ENCODE measurements at places on chromosomes 16 and 17.
A peak's percentile ranks its signal among the peaks of the same experiment; 100 is the strongest.

GRCh38 chr16:4572715-4573114 is 16.6 kb downstream of the C16orf96 start:
- DNase-seq: no peak

DNA sequence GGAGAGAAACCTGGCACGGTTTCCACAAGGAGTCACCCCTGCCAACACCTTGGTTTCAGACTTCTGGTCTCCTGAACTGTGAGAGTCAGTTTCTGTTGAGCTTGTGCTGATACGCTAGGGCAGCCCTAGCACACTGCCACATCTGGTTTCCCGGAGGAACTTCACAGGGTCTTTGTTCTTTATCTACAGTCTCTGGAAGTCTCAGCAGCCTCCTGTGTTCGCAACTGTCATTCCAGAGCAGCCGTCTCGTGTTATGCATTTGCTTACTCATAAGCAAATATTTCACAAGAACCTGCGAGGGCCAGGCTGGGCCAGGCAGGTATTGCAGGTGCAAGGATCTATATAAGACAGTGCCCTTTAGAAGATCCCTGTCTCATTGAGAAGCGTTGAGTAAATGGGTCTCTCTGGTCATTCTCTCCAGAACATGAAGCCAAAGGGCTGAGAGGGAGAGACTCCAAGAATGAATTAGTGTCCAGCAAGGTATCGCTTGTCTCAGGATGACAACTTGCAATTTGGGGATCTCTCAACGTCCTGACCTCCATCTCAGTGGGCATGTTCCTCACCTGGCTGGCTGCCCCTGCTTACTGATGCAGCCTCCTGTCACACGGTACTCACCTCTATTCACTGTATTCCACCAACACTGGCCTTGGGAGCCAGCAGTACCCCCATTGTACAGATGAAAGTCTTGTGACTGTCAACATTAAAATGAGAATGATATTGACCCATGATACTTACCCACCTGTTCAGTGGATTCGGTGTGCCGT is 141.2 kb downstream of the WWOX start:
- DNase-seq: no peak

DNA sequence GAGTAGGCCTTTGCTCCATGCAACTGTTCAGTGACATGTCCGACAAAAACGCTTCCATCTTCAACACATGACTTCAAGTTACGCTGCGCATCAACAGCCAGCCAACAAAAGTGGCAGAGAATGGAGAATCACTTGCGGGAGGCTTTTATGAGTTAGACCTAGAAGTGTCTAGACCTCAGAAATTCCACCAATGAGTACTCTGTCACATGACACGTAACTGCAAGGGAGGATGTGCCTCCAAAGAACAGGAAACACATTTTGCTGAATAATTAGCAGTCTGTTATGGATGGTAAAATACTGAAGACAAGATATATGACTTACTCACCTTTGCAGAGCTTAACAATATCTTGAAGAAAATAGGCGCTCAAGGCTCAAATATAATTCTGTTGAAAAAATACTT is 62.1 kb downstream of the MYO1D start:
- no peak for DNase-seq

GRCh38 chr16:51154271-51155171 is 3.5 kb upstream of the SALL1 start:
- no peak for DNase-seq

GRCh38 chr16:28528463-28528867 is 10.3 kb downstream of the NUPR1 start:
- DNase-seq: no peak

DNA sequence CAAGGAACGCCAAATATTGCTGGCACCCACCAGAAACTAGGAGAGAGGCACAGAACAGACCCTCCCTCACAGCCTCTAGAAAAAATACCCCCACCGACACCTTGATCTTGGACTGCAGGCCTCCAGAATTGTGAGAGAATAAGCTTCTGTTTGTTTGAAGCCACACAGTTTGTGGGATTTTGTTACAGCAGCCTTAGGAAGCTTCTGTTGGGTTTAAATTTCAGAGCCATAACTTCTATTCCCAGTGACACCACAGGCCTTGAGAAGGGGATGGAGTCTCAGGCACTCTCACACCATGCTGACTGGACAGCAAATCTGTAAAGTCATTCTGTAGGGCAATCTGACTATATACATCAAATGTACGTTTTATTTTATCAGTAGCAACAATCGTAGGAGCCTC is 38.6 kb downstream of the RNF112 start:
- DNase-seq: no peak

DNA sequence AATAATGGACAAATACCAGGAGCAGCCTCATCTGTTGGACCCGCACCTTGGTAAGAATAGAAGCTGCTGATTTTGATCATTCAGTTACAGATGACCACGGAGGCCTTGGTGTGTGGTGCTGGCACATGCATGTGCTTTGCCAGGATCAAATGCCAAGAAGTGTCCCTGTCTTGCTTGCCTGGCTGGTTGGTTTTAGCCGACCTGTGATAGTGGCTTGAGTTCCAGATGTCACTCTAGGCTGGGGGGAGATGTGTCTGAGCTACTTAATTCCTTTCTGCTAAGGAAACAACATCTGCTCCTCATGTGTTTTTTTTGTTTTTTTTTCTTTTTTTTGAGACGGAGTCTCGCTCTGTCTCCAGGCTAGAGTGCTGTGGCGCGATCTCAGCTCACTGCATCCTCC is 4.3 kb downstream of the TBCD start:
- DNase-seq: no peak

- no peak for DNase-seq
These were observed 498 bp downstream of the IGFALS start for GRCh38 chr16:1792836-1793577.

DNA sequence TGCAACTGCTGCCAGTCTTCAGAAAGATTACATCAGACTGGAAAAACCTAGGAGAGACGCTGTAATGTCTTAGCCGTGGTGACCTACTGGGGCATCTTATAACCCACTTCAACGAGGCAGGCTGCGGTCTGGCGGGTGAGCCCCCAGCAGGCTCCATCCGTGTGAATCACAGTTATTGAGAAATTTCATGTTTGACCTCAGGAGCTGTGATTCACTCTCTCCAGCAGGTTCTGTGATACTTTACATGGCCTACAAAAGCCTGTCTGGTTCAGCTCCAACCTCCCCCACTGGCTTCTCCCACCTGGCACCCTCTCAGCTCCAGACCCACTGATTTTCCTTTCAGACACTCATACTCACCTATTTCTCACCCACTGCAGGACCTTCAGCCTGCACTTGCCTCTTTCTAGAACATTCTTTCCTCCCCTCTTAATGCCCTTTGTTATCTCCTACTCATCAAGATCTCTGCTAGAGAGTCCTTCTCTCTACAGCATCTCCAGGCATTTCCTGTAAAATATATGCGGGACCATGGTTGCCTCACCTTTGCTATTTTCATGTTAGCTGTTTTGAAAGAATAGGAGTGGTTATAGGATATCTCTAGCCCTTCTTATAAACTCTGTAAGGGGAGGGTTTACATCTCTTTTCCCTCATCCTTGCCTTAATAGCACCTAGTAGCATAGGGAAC is 227.9 kb downstream of the MAF start:
- DNase-seq: peak; percentile 55

- DNase-seq: no peak
These were observed 4.6 kb downstream of the TSPOAP1 start for GRCh38 chr17:58324056-58324408.

DNA sequence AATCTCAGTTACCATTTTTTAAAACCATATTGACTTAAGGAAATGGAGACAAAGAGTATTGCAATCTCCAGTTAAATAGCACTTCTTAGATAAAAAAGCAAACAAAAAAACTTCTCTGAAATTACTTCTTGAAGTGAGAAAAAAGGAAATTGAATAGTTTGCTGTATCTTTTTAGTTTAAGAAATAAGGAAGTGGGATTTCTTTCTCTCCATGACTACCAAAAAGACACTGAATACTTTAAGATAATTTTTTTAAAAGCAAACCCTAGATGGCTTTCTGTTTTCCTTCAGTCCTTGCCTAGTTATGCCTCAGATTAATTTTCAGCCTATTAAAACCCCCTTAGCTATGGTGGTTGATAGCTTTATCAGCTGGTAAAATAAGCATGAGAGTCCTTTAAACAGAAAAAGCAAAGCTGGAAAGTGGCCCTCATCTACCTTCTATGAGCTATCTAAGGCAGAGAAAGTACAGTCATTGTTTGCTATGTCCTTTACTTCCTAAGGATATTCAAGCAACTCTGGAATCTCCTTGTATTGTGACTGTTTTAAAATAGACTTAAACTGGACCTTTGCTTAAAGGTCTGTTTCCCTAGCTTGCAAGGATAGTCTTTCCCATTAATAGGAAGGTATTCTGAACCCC is 28.6 kb downstream of the TPPP3 start:
- DNase-seq: no peak

DNA sequence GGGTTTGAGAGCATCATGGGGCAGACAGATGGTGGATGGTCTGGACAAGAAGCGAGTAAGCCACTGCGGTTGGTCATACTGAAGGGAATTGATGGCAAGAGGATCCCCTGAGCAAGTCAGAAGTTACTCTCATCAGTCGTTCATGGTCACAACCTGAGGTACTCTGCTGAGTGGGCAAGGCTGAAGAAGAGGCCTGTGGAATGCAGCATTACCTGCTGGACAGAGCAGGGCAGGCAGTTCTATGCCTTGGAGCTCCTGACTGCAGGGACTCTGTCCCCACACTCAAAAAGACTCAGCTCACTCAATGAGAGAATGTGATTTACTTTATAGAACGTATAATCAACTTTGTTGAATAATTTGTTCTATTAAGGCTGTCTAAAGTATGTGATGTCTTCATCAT is 28.3 kb downstream of the ALDH3A2 start:
- no peak for DNase-seq

DNA sequence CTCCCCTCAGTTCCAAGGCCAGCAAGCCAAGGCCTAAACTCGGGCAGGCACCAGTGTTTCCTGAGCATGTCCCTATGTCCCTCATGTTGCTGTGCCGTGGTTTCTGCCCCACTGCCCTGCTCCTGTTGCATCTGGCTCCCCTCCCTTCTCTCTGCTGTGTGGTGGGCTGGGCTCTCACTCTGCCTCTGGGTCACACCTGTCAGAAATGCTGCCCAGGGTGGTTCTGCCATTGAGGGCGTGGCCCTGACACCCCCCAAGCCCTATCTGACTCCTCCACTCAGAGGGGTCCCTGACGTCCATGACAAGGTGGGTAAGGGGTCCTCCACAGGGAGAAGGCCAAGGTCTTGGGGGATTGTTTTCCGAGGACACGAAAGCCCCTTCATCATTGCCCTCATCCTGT is 9.2 kb upstream of the ITGA3 start:
- DNase-seq: no peak

- DNase-seq: no peak
These were observed 27.3 kb downstream of the RSPRY1 start for GRCh38 chr16:57213462-57213861.

- DNase-seq: no peak
These were observed 13.6 kb upstream of the STH start for GRCh38 chr17:45985447-45985846.

DNA sequence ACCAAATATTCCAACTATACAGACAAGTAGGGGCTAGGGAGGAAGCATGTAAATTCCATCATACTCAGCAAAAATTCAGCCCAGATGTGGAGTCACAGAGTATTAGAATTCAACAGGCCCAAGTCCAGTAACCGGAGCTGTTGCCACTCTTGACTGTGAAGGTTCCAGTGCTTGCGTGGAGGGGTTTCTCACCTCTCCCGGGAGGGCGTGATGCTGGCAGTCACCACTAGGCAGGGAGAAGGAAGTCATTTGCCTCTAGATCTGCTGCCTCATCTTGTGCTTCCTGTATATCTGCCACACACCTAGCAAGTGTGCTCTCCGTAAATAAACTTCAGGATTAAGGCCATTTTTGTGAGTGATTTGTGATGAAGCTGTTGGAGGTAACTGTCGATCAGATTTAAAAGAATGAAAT is 1.0 kb upstream of the CKLF start:
- DNase-seq: peak; percentile 43

- no peak for DNase-seq
These were observed 16.2 kb downstream of the OTOP3 start for GRCh38 chr17:74951680-74952421.

DNA sequence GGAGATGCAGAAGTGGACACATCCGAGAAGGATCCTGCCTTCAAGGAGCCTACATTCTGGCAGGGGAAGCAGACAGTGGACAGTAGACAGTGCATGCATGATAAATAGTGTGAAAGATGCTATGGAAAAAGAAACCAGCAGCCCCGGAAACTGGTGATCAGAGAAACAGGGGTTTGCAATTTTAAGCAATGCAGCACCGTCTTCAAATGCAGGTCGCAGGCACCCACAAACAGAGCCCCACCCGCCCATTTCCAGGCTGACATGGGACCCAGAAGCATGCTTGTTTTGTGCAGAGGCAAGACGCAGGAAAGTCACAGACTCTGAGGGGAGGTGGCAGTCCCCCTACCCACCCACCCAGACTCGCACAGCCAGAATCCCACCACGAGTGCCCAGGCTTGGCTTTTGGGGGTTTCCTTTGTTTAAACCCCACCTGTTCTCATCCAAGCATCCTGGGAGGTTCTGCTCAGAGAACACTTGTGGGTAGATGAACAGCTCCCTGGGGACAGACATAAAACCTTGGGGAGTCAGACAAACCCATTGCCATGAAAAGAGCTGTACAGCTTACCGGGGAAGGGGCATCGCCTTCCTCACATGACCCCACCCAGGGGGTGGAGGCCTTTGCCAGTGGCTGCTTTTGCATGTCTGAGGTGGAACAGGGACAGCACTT is 114.3 kb downstream of the MGAT5B start:
- no peak for DNase-seq

DNA sequence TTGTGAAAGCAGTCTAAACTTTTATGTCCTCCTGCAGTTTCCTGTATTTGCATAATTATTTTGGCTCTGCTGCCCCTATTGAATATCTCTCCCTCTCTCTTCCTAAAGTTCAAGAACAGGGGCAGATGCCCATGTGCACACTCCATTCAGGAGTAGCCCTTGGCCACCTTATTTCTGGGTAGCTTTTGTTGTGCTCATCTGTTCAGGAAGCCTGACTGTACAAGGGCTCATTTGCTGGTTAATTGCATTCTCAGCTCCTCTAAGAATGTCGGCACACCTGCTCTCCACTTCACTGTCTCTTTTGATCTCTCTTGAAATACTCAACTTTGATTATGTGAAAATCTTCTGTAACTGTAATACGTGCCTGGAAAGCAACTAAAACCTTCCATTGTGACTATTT is 1378.8 kb upstream of the CDH8 start:
- DNase-seq: no peak

- no peak for DNase-seq
These were observed 2.8 kb downstream of the RAPGEFL1 start for GRCh38 chr17:40179923-40180659.

DNA sequence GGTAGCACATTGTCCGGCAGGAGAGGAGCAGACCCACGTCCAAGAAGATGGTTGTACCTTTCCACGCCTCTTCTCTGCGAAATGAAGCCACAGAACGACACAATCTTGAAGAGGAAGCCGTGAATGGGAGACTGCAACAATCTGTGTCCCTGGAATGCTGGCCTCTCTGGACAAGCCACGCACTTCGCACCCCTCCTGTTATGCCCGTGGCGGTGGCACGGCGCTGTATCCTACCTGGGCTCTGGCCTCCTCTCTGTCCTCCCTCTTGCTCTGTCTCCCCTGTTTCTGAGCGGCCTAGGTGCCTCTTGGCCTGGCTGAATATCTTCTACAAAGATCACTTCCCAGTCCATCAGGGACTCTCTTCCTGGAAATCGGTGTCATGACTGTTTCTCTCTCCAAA is 717.8 kb downstream of the KCNJ18 start:
- DNase-seq: no peak

- no peak for DNase-seq
These were observed 23.7 kb upstream of the WSCD1 start for GRCh38 chr17:6046431-6046830.
